ENCODE measurements at places on chromosomes 16 and 17.

DNA sequence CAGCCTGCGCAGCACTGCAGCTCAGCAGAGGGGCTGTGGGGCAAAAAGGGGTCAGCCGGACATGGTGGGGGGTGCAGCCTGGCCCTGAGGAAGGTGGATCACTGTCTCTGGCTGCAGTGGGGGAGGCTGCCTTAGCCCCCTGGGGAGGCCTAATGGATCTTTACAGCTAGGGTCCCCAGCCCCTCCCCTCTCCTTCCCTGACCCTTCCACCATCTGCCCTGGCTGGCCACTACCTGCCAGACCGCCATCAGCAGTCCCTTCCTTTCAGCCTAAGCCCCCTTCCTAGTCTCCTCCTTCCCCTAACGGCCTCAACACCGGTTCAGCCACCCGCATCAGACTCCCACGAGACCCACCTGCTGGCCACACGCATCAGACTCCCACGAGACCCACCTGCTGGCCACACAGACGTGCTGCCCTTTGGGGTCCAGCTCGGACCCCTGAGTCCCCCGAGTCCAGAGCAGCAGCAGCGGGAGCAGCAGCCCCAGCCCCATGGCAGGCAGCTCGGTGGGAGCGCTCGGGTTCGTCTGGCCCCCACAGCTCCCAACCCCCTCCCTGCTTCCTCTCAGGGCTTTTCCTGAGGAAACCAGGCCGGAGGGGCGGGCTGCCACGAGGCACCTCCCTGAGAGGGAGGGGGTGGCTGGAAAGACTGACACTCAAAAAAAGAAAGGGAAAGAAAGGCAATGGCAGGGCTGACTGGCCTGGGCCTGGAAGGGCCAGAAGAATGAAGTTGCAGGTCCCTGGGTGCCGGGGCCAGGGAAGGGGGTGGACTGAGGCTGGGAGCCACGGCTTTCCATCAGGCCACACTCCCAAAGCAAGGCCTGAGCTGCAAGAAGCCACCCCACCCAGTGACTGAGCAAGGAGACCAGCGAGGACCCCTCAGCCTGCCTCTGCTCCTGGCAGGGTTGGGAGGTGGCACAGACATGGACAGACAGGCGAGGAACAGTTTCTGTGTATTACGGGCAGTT lies at the start of gene SCARF1:
Gene SCARF1, minus strand, starts transcription at position 526 of the 965 bp plus-strand sequence. Its CDS starts 35 bp downstream, at position 491.
- DNase-seq, result no peak

DNA sequence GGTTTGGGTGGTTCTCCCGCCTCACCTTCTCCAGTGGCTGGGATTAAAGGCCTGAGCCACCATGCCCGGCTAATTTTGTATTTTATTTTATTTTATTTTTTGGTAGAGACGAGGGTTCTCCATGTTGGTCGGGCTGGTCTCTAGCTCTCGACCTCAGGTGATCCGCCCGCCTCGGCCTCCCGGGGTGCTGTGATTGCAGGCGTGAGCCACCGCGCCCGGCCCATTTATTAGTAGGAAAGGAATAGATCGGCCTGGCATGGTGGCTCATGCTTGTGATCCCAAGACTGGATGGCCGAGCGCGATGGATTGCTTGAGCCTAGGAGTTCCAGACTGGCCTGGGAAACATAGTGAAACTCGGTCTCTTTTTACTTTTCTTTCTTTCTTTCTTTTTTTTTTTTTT lies 20.4 kb upstream of the RBL2 start:
- no peak for DNase-seq

DNA sequence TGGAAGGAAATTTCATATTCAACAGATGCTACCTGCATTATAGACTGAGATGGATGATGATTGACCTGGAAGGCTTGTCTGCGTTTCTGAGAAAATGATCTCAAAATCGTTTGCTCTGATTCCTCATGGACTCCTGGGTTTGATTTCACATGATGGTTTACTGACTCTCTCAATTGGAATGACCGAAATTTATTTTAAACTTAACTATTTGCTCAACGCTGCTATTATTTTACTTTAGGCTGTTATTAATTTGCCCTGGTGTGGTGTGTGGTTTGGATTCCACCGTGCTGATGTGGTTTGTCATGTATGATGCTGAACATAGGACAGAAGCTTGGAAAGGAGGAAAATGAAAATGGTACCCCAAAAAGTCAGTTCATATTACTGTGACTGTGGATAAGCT lies 37.3 kb upstream of the ELAC2 start:
- no peak for DNase-seq

DNA sequence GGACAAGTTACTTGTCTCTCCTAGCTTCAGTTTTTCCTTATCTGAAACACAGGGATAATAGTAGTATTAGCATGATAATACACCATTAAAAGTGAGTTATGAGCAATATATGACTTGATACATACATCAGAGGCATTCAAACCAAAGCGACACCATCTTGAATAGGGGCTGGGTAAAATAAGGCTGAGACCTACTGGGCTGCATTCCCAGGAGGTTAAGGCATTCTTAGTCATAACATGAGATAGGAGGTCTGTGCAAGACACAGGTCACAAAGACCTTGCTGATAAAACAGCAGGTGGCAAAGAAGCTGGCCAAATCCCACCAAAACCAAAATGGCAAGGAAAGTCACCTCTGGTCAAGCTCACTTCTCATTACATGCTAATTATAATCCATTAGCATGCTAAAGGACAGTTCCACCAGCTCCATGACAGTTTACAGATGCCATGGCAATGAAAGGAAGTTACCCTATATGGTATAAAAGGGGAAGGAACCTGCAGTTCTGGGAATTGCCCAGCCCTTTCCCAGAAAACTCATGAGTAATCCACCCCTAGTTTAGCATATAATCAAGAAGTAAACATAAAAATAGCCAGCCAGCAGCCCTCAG lies 37.2 kb upstream of the HS3ST3A1 start:
- peak; percentile 22 for DNase-seq
